ENCODE measurements at places on chromosomes 16 and 17.

DNA sequence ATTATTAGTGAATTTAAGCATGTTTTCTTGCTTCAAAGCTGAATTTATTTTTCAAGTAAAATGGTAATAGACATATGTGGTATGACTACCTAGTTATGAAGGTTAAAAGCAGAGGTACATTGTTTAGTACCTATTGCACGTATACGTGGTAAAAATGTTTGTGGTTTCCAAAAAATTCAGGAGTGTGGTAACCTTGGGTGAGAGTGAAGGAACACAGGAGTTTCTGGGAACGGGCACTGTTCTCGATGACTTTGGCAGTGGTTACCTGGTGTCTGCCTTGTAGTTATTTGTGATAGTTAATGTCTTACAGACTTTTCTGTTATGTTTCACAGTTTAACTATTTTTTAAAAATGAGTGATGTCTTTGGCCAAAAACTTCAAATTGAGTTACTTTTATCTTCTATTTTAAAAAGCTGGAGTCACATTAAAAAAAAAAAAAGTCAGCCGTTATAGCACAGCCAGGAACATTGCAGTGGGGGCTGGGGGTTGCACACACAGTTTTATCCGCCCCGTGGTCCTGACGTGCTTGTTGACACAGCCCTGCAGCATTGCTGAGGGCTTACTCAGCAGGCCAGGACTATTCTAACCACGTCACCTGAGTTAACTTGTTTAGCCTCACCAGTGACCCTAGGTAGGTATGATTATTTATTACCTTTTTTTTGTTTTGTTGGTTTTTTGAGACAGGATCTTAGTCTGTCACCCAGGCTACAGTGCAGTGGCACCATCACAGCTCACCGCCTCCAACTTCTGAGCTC lies 10.9 kb downstream of the JPT2 start:
- DNase-seq = peak; percentile 37

GRCh38 chr16:74740795-74741304 lies 33.8 kb downstream of the FA2H start:
- DNase-seq = peak; percentile 30

DNA sequence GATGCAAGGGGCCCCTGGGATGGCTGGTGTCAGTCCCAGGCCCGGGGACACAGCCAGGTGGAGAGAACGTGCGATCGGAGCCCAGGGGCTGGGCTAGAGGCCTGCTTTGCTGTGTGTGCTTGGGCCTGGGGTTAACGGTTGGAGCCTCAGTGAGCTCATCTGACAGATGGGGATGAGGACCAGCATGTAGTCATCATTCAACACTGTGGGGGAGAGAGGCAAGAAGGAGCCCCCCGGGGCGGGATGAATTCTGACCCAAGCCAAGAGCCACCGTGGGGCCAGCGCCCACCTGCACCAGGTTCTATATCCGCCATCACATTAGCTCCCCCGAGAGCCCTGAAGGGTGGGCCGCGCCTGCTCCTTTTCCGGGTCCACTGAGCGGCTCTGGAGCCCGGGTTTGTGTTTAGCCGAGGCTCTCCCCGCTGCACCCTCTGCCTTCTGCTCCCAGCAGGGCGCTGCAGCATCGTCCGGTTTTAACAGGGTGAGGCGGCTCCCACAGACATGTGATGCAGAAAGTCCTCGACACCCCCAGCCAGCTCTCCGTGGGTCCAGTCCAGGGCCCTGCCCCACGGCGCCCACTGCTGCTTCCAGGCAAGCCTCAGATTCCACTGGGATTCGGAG lies 365.7 kb downstream of the SEC14L1 start:
- no peak for DNase-seq

DNA sequence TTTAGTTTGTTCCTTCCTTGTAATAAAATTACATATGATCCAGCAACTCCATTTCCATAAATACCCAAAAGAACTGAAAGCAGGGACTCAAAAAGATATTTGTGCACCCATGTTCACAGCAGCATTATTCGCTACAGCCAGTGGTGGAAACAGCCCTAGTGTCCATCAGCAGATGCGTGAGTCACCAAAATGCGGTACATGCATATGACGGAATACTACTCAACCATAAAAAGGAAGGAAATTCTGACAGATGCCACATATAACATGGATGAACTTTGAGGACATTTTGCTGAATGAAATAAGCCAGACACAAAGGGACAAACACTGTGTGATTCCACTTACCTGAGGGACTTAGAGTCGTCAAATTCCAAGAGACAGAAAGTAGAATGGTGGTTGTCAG lies 9.1 kb upstream of the SLC47A2 start:
- no peak for DNase-seq

DNA sequence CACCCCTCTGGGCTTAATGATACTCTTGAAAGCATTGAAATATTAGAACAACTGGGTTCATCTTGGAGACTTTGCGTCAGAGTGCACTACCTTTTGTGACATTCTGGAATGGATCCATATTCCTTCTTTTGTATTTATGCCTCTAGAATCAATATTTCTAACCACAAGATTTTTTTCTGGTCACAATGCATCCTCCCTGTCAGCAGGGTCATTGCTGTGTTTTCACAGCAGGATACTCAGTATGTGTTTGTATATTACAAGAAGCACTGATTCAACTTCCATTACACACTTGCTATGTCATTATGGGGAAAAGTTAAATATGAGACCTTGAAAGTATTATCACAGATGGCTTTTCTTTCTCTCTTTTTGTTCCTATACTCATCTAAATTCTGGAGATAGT lies 370.0 kb downstream of the HS3ST3B1 start:
- no peak for DNase-seq

- DNase-seq = peak; percentile 44
These were observed 1.3 kb upstream of the HSD17B2 start for GRCh38 chr16:82033683-82034300.

GRCh38 chr17:44448412-44448811 lies 54.8 kb downstream of the GPATCH8 start:
- DNase-seq = no peak

- peak; percentile 58 for DNase-seq
These were observed 24.2 kb downstream of the SAP30BP start for GRCh38 chr17:75691371-75691791.

GRCh38 chr16:57810197-57811031 lies 8.1 kb upstream of the KIFC3 start:
- DNase-seq = peak; percentile 80

- DNase-seq = no peak
These were observed 41.2 kb downstream of the EMP2 start for GRCh38 chr16:10539236-10539635.

- no peak for DNase-seq
These were observed 43.4 kb downstream of the FBXL20 start for GRCh38 chr17:39357986-39358385.

DNA sequence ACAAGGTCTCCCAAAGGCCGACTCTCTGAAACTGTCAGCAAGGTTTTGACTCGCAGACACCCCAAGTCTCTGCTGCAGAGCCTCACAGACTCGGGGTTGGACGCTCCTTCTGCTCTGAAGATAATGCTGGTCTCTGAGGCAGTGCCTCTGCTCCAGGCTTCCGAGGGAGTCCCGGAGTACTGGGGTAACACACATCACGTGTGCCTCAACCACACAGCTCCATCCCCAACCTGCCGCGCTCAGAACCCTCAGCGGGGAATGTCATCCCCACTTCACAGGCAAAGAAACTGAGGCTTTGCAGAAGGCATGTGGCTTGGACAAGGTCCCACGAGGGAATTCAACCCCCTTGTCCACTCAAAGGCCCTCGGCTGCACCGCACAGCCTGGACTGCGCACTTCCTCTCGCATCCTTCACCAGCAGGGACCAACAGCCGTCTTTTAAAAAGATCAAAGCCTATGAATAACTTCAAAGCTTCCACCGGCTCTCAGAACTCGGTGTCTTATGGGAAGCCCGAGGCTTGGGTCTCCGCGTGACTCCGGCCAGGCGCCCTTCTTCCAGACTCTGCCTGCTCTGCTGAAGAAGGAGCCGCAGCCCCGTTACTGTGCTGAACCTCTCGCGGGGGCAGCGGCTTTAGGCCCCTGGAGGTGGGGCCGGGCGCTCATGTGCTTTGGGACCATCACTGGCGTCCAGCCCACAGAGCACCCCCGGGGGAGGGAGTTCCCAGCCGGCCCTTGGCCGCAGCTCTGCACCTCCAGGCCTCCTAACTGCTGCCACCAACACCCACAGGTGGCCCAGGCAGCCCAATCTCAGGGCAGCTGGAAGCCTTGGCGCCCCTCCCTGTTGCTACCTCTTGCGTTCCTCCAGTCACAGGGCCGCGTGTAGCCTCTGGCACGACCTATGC lies 2.2 kb downstream of the TMEM204 start:
- peak; percentile 22 for DNase-seq

- DNase-seq = no peak
These were observed 14.7 kb downstream of the TPPP3 start for GRCh38 chr16:67378642-67379041.

GRCh38 chr16:70460737-70461261 lies 6.4 kb downstream of the FCSK start:
- DNase-seq = peak; percentile 57

GRCh38 chr16:86911437-86911958 lies 333.1 kb downstream of the FOXL1 start:
- DNase-seq = no peak

DNA sequence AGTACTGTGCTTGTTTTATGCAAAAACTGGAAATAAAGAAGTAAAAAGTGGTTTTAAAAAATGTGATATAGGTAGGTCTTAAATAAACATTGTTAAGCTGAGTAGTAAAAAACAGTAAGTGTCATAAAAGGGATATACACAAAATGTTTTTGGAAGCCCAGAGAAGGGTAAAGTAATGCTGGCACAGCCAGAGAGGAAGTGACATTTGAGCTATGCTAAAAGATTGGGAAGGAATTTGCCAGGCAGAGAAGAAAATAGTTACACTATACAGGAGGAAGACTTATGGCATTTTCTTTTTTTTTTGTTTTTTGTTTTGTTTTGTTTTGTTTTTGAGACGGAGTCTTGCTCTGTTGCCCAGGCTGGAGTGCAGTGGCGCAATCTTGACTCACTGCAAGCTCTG lies 40.8 kb upstream of the TAOK1 start:
- no peak for DNase-seq

GRCh38 chr16:12329246-12329995 lies 352.9 kb downstream of the SNX29 start:
- DNase-seq = no peak

GRCh38 chr17:50825188-50825587 lies 10.2 kb upstream of the WFIKKN2 start:
- no peak for DNase-seq

DNA sequence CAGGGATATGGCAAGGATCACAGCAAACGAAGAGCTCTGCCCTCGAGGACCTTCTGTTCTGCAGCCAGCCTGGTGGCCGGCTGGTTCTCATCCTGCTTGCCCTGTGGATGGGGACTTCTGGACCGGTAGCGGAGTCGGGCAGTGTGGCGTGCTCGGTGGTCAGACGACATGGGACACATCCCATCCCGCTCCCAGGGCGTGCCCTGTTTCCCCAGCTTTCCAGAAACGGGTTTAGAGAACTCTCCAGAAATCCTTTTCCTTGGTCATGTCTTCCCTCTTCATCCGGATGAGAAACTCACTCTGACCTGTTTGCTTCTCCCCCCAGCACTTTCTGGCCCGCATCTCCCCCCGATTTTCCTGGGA lies 115.8 kb downstream of the OR1D5 start:
- DNase-seq = no peak

DNA sequence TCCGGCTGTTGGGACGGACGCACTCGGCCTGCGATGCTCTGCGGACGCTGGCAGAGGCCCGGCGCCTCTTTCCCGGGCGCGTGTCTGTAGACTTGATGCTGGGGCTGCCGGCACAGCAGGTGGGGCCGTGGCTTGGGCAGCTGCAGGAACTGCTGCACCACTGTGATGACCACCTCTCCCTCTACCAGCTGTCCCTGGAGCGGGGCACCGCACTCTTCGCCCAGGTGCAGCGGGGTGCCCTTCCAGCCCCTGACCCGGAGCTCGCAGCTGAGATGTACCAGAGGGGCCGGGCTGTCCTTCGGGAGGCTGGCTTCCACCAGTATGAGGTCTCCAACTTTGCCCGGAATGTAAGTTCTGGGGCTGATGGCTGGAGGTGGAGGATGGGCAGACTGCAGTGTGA lies 3.5 kb downstream of the RSAD1 start:
- DNase-seq = no peak

DNA sequence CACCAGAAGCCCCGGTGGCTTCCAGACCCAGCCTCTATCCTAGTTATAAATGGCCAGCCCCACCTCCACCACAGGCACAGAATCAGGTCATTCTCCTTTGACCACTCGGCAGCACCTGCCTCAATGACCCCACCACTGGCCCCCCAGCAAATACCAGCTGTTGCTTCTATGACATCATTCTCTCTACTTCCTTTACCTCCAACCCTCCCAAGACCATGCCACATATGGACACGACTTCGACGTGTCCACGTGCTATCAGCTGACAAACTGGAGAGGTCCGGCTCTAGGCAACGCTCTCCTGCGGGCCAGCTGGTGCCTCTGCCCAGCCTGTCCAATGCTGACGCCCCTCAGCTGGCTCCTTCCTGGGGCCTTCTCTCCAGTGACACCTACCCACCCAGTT lies 5.9 kb downstream of the ALYREF start:
- no peak for DNase-seq

- DNase-seq = no peak
These were observed 63.2 kb downstream of the CLEC19A start for GRCh38 chr16:19348578-19349315.

- no peak for DNase-seq
These were observed 143.1 kb upstream of the KCNJ18 start for GRCh38 chr17:21549107-21549687.
